ENCODE measurements at places on chromosomes 13 and 19. TPM values are rescaled to one million over a fixed set of nuclear protein-coding genes. Genes with fewer than 3 reads are reported as not detected.
A peak's percentile ranks its signal among the peaks of the same experiment; 100 is the strongest.

- no peak for DNase-seq
Observed at GRCh38 chr13:71045101-71045500, 821.9 kb downstream of the DACH1 start.

GRCh38 chr13:45328661-45329111 is 12.3 kb downstream of the TPT1 start:
- no peak for DNase-seq

- no peak for DNase-seq
Observed at GRCh38 chr13:19618977-19619376, 14.5 kb upstream of the MPHOSPH8 start.

CPAMD8 gene
- total RNA-seq: 8.4 TPM

KRTDAP gene
- total RNA-seq: not detected

ZNF681 gene
- total RNA-seq: 0.96 TPM

- no peak for DNase-seq
Observed at GRCh38 chr13:59755632-59756290, 408.0 kb downstream of the DIAPH3 start.

DNA sequence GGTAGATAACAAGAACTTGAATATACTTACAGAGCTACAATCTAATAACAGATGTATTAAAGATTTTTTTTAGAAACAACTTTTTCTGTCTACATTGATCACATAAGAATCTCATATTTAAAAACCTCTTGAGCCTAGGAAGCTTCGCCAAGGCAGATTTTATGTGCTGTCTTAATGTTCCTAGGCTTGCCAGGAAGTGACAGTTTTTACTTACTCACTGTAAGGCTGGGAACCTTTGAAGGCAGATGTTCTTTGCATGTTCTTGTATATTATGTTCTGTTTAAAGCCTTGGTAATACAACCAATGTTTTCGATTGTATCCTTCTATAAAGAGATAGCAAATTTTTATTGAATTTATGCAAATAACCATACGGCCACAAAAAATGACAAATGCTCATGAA is 492.7 kb downstream of the GPC5 start:
- no peak for DNase-seq

DNA sequence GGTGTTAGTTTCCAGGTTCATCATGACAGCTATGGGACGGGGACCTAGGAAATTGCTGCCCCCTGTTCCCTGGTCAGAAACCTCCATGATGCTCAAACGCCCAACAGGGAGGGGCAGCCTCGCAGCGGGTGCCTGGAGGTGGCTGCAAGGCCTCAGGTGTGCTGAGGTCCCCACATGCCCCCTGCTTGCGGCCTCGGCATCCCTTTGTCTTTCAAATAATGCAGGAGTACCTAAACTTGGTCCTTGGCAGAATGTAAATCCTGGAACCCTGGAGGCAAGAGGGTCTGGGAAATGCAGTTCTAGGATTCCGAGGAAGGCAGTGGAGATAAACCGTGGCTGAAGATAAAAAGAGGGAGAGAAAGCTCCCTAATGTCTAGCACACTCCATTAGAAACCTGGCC is 52.4 kb downstream of the SKA3 start:
- peak; percentile 26 for DNase-seq

DNA sequence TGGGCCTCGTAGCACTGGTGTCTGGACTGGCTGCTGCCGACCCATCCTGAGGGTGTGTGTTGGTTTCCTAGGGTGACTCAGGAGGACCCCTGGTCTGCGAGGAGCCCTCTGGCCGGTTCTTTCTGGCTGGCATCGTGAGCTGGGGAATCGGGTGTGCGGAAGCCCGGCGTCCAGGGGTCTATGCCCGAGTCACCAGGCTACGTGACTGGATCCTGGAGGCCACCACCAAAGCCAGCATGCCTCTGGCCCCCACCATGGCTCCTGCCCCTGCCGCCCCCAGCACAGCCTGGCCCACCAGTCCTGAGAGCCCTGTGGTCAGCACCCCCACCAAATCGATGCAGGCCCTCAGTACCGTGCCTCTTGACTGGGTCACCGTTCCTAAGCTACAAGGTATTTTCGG is 13.8 kb downstream of the TIMM13 start:
- no peak for DNase-seq

DNA sequence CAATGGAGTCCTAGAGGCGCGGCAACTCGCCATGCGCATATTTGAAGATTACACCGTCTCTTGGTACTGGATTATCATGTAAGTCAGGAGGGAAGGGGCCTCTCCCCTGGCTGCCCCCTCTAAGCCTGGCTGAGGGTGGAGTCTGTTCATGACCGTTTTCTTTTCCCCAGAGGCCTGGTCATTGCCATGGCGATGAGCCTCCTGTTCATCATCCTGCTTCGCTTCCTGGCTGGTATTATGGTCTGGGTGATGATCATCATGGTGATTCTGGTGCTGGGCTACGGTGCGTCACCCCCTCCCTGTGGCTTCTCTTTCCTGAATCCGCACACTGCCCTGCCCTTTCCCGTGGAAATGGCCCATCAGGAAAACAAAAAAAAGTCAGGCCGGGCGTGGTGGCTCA is 6.5 kb downstream of the SLC44A2 start:
- no peak for DNase-seq

- no peak for DNase-seq
Observed at GRCh38 chr19:41309180-41310032, 566 bp upstream of the CCDC97 start.

DNA sequence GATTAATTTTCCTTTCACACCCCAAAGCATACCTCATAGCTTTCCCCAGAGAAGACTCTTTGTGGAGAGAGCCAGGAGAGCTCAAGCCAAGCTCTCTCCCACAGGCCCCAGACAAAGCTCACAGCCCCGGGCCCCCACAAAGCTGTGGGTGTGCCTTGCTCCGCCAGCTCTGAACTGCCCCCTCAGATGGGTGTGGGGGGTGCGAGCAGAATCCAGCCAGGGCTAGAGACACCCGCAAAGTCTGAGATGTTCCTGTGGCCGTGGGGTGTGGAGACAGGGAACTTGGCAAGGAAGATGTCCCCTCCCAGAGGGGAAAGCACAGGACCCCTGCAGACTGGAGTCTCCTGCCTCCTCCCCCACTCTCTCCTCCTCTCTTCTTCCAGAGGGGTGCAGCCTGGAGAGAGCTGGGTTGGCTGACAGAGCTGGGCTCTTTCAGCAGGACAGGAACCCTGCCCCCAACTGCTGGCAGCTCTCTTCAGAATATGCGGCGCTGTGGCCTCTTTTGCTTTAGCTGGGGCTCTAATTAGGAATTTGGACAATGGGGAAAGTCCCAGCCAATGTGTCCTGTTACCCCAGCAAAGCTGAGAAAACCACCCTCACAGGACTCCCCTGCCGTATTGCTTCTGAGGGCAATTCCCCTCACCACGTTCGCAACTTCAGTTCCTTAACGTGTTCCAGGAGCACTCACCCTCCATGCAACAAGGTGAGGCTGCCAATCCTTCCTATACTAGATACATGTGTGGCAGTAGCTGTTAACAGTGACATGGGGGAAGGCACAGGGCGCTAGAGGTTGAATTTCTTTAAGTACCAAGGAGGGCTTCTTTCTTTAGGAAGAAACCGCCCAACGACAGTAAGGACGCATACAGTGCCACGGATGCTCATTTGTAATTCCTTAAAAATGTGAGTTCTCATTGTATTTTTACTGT is 170.0 kb downstream of the COL4A1 start:
- DNase-seq: no peak
